ENCODE measurements at places on chromosomes 13 and 19.
A peak's percentile ranks its signal among the peaks of the same experiment; 100 is the strongest.

DNA sequence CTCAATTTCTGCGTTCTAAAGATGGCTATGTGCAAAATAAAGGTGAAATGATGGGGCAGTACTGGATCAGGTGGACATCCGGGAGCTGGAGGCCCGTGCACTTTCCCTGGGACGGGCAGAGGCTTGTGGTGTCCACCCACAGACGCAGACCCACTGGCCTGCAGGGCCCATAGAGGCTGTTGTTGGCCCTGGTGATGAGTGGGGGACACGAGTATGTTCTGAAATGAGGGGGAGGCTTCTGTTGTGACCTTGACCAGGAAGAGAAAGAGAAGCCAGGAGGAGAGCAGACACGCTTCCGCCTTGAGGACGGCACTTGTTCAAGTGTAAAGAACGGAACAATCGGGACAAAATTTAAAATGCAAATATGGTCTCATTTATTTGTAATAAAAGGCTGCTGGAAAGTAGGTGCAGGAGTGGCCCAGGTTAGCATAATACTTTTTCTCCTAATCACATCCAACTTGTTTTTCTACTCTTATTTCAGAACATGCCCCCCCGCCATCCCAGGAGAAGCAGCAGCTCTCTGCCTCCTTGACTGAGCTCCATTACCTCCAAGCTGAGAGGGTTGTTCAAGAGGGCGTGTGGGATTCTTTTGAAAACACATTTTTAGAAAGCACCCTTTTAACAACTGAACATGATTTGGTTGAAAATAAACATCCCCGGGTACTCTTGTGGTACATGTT, 27.1 kb downstream of the ATP11A start:
- DNase-seq: no peak

- DNase-seq: no peak
Observed at GRCh38 chr13:48594096-48594815, 59.5 kb upstream of the CYSLTR2 start.

DNA sequence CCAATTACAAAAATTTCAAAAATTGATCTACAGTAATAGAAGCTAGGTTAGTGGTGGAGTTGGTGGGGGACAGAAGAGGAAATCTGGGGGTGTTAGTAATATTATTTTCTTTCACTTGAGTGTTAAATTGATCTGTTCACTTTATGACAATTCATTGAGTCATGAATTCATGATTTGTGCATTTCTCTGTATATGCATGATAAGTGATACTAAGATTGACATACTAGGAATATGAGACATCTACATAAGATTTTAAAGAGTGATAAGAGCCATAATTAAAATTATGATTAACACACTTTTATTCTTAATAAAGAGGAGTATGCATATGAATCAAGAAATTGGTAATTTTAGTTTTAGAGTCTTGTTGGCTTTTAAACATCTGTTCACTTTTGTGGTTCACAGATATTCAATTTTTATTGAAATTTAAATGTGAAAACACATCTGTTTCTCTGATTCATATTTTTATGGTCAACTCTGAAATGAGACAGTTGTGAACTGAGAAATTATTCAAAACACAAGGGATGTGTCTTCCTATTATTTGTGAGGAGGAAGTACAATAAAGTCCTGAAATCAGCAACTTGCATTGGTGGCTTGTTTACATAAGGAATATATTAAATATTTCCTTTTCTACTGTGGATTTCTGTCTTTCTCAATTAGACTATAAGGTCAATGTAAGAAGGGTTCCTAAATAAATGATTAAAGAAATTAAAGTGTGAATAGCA, 196.5 kb downstream of the ITGBL1 start:
- no peak for DNase-seq

GRCh38 chr13:114281351-114282040, at the start of gene UPF3A:
TSS of gene UPF3A (plus strand) at chr13:114281601. CDS start at chr13:114281640, 39 bp downstream.
- DNase-seq: peak; percentile 94

Data from right renal cortex interstitium (tissue), 3 donors.